CD4-positive, alpha-beta T cell treated with Interleukin-2 at 100 ng/mL for 4 hours (primary cell): ENCODE measurements at places on chromosomes 2 and 18.

- DNase-seq, result no peak
Observed at GRCh38 chr2:145154731-145155130, 634.8 kb upstream of the ZEB2 start.

GRCh38 chr2:15776629-15776919 lies 163.8 kb upstream of the MYCN start:
- DNase-seq, result no peak

DNA sequence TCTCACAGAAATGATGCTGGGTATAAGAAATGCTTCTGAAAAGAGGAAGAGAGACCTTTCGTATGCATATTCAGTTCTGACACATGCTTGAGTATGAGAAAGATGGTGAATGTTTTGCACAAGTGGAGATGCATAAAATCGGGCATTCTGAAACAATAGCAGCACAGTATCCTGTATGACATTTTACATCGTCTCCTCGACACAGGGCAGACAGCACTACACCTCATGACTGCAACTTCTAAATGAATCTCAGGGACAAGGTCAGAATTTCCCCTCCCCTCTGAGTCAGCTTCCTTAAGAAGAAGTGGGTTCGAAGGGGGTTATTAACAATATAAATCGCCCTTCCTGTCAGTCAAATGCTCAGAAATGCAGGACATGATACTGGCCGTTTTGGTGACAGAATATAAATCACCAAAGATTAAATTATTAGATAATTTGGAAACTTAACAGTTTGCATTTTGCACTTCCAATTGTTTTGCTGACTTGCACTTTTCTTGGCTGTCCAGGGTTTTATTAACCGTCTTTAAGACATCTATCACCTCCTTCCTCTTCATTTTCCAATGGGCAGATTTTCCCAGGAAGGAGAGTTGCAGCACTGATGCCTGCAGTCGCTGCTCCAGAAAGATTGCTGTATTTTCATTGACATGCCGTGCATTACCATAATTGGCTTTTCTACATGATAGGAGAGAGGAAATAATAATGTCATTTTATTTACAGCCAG lies 57.2 kb downstream of the TSHZ1 start:
- DNase-seq, result no peak

DNA sequence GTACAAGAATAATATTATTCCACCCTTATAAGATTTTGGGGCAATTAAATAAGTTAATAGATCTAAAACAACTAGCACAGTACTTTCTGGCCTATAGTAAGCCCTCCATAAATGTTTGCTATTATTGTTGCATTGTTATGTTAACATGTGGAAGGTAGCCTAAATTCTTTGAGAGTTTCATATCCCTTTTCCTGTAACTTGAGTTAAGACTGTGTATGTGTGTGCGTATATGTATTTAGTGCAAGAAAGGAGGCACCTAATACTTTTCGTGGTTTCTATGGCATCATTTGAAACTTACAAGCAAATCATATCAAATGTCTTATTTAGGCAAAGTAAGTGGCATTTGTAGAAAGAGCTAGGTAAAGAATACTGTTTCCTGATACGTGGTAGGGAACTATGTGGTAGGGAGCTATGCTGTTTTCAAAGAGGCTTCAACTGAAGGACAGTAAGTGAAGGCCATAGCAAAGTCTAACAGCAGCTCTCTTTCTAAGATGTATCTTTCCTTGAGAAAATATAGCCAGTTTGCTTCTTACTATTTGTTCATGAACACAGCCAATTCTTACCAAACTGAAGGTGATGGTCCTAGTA lies 36.8 kb upstream of the C2orf74 start:
- no peak for DNase-seq

DNA sequence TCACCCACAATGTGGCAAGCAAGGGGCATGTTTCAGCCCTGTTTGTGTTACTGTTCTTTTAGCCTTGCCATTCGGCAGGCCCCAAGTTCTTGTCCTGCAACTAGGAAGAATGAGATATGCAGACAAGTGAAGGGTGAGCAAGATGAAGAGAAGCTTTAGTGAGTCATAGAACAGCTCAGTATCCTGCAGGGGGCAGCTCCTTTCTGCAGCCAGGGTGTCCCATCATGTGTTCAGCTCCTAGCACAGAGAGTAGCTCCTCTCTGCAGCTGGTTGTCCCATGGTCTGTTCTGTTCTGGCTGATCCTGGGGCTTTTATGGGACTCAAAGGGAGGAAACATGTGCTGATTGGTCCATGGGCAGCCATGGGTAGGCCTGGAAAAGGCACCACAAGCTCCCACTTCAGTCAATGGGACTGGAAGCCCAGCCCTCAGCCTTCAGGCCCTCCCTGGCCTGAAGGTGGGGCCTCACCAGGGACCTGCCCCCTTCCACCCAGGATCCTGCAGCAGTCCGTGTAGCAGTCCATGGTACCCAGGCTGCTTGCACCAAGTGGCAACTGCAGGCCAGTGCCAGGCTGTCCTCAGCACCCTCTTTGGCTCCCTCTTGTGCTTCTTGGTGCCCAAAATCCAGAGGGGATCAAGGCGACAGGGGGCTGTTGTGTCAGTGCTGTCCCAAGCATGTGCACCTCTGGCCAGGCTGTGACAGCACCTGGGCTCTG lies 326.4 kb downstream of the NR4A2 start:
- DNase-seq, result no peak

GRCh38 chr2:106563195-106563594 lies 76.0 kb downstream of the CD8B2 start:
- DNase-seq, result no peak

GRCh38 chr18:45330170-45330594 lies 285.1 kb upstream of the SLC14A2 start:
- no peak for DNase-seq

- DNase-seq, result no peak
Observed at GRCh38 chr18:78242254-78242643, 737.4 kb upstream of the SALL3 start.

GRCh38 chr18:10130606-10131005 lies 216.8 kb downstream of the VAPA start:
- no peak for DNase-seq

- DNase-seq, result no peak
Observed at GRCh38 chr2:230735884-230736283, 23.2 kb downstream of the CAB39 start.

GRCh38 chr2:109170645-109171044 lies 41.6 kb downstream of the SH3RF3 start:
- no peak for DNase-seq

DNA sequence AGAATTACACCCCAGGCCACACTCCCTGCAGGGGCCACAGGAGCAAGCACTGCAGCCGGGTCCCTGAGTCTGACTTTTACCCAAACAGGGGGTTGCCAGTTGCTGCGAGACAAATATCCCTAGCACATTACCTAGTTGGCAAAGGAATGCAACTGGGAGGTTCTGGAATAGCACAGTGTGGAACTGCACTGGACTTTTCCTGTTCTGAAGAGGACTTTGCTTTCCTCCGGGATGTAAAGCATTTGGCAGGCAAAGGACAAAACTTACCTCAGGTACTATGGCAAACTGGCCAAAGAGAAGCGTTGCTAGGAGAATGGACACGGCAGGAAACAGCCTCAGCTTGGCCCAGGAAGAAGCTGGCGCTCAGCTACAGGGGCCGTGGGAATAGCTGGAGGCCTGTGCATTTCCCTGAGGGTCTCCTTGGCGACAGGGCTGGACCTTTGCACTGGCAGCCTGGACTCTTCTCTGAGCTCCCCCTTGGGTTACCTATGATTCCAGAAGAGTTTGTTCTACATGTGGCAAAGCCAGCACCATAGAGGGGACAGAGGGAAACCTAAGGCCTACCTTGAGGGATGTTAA lies 45.0 kb downstream of the BCL11A start:
- no peak for DNase-seq

DNA sequence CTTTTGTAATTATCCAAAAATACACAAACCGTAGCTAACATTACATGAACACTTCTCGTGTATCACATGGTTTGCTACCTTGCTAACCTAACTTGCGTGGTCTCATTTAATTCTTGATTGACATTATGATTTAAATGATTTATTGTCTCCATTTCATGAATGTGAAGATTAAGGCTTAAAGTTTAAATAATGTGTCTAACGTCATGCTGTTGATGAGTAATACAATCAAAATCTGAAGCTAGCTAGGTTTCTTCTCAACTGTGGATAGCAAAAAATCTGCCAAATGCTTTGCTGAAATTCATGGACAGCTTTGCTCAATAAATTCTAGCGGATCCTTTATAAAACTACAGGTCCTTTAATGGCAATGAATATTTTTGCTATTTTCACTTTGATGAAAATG lies 274.1 kb upstream of the MC4R start:
- no peak for DNase-seq

GRCh38 chr2:129654331-129654730 lies 325.1 kb upstream of the RAB6C start:
- DNase-seq, result no peak

DNA sequence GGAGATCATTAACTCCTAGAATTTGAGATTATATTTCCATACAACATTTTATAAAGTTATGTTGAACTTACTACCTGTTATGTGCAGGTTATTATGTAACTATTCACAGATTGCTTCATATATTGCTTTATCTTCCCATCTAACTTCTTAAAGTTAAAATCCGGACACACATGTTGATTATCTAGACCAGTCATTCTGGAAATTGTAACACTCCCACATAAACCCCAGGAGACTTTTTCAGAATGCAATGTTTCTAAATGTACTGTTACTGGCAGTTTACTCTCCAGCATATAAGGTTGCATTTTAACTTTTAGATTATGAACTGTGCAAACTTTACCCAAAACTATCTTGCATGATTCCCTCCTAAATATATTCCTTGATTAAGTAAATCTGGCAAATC lies 70.5 kb upstream of the FAM117B start:
- DNase-seq, result no peak

DNA sequence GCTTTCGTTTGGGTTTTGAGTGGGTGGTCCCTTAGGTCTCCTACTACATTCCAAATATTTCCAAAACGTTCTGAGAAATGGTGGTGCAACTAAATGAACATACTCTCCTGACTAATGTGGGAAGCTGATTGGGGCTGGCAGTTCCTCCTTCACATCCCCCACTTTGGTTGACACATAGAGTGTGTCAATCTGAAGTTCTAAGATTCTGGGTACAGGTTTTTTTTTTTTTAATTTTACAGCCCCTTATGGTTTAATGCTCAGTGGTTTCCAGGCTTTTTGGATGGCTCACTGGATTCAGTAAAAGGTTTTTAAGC lies 58.4 kb upstream of the ITGB6 start:
- no peak for DNase-seq

DNA sequence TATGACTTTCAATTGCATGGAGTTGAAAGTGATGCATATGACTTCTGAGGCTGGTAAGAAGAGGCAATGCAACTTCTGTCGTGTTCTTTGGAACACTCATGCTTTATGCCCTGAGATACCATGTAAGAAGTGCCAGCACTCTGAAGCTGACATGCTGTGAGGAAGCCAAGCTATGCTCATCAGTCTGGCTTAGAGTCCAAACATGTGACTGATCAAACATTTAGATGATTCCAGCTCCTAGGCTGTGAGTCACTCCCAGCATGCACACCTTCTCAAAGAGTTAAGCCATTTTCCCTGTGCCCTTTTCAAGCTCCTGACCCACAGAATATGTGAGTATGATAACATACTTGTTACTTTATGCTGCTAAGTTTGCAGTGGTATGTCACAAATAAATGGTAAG lies 15.8 kb upstream of the VRK2 start:
- DNase-seq, result no peak

- DNase-seq, result no peak
Observed at GRCh38 chr2:64658269-64658668, 4.6 kb upstream of the SERTAD2 start.

- no peak for DNase-seq
Observed at GRCh38 chr2:9462886-9463697, 11.3 kb upstream of the IAH1 start.
